Retinal pigment epithelial cell (primary cell): ENCODE measurements at places on chromosomes 5 and 9.
A peak's percentile ranks its signal among the peaks of the same experiment; 100 is the strongest.

GRCh38 chr5:122897283-122897602 is 51.8 kb downstream of the SNX24 start:
- DNase-seq, result no peak

GRCh38 chr5:176583076-176583475 is 26.9 kb downstream of the GPRIN1 start:
- DNase-seq, result no peak

DNA sequence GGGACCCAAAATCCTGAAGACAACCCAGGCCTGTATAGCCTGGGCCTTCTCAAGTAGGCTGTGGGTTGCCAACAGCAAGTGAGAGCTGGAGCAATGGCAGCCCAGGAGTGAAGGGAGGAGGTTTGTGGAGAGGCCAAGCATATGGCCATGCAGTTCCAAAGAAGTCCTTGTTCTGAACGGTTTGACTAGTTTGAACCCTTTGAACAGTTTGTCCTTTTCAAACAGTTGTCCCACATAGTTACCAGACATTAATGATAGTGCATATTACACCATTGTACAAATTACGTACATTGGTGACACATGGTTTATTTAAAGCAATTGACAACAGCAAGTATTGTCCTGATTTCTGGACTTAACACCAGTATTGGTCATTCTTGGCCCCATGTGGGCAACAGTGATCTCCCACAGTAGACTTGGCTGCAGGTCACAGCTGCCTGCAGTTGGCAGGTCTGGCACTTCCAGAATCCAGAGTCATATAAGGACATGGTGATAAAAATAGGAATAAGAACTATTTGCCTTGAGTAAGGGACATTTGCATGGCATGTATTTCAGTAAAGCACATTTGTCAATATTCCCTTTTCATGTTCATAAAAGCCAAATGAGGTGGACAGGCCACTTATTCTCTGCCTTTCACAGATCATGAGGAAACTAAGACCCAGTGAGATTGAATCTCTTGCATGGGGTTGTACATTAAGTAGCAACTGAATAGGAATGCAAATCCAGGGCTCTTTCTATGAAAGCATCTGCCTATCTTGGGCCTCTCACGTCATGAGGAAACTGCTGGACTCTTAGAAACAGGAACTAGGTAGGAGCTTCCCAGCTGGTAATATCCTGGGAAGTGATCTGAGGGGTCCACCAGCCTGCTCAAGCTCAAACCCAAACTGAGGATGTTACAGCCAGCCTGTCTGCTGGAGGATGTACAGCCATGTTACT is 30.3 kb downstream of the SLC25A48 start:
- no peak for DNase-seq

DNA sequence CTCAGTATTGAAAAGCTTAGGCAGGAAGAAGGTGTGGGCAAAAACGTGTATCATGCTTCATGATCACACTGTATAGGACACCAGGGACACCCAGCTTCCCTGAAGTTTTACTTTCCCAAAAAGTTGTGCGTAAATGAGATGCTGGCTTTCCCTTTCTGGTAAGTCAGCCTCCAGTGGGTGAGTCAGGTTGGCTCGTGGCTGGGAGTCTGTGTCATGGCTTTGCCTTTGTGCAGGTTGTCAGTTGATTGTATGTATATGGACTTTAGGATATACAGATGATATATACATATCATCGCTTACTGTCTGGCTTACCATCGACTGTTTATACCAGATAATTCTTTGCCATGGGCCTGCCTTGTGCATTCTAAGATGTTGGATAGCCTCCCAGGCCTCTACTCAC is 34.2 kb downstream of the ADRB2 start:
- DNase-seq, result no peak

DNA sequence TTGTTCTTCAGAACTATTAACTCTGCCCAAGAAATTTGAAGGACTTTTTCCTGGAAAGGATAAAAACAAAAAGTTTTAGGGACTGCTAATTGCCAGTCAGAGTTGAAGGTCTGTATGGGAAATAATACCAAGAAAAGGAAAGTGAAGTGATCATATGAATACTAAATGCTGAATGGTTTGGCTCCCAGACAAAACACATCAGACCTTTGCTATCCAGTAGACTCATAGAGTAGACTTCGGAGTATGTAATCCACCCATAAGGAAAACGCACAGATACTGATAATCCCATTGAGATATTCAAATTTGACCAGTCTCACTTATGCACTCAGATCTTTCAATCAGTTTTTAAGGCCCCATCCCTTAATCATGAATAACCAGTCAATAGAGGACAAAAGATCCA is 319.0 kb upstream of the PTGER4 start:
- DNase-seq, result no peak

DNA sequence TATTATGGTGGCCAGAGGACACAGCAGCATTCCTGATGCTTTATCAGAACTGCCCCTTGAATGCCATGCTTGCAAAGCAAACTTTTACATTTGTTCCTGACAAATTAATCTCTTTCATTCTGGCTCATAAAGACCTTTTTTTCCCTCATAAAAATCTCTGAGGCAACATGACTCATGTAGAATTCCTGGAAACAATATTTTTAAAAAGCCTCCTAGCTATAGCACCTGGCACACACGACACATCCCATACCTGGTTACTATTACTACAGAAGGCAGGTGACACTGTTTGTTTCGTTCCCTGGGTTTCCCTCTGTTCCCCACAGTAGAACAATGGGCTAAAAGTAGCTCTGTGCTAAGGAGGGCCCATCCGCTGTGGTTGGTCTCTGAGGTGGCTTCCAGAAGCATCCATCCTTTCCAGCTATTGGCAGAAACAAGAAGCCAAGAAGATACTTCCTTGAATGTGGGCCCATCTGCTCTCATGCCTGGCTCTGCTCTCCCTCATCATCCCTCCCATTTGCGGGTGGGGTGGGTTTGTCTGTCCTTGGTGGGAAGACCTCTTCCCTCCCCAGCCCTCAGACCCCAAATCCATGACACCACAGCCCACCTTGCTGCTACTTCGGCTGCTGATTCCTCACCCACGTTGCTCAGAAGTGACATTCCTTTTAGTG is 59.1 kb downstream of the GALNT12 start:
- DNase-seq, result no peak

DNA sequence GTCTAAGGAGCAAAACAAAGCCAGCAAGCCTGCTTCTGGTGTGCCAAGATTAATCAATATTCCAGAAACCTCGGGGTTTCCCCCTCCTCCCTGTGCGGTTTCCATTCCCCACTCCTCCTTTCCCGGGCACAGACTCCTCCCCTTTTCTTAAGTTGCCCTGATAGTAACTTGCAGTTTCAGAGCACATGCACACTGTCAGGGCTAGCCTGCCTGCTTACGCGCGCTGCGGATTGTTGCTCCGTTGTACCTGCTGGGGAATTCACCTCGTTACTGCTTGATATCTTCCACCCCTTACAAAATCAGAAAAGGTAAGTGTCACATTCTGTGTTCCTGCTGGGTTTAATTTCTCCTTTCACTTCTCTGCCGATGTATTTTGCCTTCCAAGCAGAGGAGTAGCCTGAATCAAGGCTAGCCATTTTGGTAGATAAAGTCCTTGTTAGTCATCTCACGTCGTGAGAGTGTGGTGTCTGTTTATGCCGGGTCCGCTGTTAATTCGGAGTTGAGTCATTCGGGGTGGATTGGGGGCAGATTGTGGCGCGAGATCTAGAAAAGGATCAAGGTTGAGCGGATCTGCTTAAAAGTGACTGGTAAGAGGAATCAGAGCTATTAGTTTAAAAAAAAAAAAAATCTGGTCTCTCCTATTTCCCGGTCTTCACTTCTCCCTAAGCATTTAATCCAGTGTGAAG is at the start of gene SLC1A3:
SLC1A3 (plus strand) TSS at position 179 of the 686 bp plus-strand sequence. CDS start 1,818 bp downstream, outside the sequence.
- DNase-seq, result peak; percentile 38

DNA sequence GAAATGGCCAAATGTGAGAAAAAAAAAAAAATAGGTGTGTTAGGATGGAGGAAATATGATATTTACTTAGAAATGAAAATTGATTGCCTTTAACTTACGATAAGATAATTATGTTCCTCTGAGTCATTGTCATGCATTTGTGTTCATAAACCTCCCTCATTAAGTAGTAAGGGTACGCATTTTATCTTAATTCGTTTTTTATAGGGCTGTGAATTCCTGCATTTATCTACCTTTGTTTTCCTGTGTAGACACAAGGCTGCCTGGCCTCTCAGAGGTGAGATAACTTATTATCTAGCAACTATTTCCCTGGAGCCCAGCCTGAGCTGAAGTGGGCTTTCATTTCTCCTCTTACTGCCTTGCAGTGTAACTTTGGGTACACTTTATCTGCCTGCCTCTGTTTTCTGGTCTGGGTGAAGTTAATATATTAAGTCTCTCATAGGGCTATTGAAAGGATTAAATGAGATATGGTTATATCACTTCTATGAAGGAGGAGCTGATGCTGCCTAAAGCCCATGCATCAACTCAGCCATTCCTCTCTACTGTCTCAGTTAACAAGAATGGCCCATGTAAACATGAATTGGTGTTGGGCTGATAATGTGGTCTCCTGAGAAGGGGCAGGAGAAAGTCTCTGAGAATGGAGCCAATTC is 103.8 kb upstream of the KLF4 start:
- no peak for DNase-seq

GRCh38 chr5:107744418-107745330 is 73.9 kb upstream of the EFNA5 start:
- DNase-seq, result no peak

DNA sequence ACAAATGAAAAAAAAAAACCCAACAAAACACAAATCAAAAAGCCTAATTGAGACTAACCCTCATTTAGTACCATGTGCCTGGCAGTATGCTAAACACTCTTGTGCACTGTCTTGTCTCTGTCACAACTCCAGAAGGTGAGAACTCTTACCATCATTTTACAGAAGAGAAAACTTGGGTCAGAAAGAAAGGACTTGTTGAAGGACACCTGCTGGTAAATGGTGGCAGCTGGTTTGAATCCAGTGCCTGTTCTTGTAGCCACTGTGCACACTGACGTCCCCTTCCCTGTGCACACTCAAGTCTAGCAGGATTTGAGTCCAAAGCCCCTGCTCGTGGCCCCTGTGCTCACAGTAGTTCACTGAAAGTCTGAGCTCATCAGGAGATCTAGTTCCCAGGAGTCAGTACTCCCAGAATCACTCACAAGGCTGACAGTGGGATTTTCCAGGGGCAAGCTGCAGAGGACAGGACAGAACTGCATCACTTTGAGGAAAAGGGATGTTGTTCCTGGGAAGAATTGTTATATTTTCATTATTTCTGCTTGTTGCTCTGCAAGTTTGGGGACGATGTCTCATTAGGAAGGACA is 43.0 kb upstream of the HSD17B4 start:
- DNase-seq, result no peak

DNA sequence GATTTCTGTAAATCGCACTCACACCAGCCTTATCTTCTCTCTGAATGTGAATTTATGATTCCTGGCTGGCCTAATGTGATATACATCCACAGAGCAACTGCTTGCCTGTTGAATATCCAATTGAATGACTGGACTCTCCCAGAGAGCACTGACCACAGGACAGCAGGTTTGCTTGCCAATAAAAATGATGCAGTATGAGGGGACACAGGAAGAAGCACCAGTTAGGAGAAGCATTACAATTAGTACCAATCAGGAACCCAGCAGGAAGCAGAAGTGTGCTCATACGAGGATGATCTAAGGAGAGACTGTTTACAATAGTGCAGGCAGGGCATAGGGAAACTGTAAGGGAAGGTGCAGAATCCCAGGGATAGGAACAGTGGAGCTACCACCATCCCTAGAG is 127.2 kb upstream of the ZNF366 start:
- DNase-seq, result no peak

GRCh38 chr9:69333716-69334115 is 8.7 kb downstream of the ENTREP1 start:
- no peak for DNase-seq

GRCh38 chr5:76391014-76391413 is 12.1 kb upstream of the IQGAP2 start:
- no peak for DNase-seq

GRCh38 chr9:82284758-82285157 is 296.2 kb downstream of the SPATA31D1 start:
- no peak for DNase-seq

DNA sequence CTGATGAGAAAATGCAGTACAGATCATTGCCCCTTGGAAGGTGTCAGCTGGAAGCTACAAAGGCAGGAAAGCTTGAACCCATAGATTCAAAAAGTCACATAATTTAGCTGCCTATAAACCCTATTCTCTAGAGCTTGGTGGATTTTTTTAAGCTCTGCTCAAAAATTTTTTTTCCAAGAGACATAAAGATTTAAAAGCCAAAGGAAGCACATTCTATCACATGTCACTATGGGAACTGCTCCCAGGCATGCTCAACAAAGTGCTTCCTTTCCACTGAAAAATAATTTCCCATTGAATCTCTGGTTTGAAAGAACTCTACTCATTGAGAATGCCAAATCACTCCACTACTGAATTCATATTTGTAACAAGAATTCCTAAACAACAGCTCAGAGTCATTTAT is 419.8 kb downstream of the CETN3 start:
- DNase-seq, result no peak

DNA sequence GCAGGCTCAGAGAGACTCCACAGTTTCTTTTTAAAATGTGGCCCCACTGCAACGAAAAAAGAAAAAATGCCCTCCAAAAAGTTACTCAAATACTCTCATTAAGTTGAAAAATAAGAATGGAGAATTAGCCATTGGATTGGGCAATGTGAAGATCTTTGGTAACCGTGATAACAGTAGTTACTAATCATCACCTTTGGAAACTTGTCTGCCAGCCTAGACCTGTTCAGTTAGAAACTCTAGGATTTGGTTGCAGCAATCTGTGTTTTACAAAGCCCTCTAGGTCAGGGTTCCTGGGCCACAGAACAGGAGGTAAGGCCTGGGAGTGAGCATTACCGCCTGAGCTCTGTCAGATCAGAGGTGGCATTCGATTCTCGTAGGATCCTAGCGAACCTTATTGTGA is 34.2 kb downstream of the VPS13A start:
- DNase-seq, result no peak

DNA sequence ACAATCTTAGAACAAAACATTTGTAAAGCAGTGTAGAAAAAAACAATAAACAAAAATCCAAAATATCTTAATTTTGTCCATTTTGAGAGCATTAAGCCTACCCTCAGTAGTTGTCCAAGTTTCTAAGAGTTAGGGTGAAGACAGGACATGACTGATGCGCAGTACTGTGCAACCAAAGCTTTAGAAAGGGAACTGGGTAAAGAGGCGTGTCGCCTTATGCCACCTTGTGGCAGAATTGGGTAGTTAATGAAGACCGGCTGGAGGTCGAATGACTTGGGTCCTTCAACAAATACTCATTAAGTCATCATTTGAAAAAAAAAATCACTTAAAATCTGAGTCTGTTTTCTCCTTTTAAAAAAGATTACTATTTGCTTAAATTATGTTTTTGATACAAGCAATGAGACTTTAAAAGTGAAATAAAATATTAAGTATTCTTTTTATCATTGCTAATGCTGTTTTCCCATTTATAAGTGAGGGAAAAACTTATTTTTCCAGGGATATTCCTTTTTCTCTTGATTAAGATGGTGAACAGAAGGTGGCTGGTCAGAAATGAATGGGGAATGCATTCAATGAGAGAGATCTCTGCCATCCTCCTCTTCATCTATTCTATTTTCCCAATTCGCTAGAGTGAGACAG is 3.5 kb upstream of the RNF20 start:
- DNase-seq, result no peak

- DNase-seq, result no peak
Measured at GRCh38 chr5:157566902-157567489, 8.6 kb downstream of the ADAM19 start.
